ENCODE measurements at places on chromosomes 6 and 20. TPM values are rescaled to one million over a fixed set of nuclear protein-coding genes. Genes with fewer than 3 reads are reported as not detected.

CST2 gene
- total RNA-seq: not detected

TBXT gene
- total RNA-seq: not detected

DNAAF9 gene
- 11.8 TPM for total RNA-seq

DEFB132 gene
- total RNA-seq: not detected

CYB5R4 gene
- 4.3 TPM for total RNA-seq

CAGE1 gene
- total RNA-seq: under 0.01 TPM

CLDN20 gene
- not detected for total RNA-seq

All from fibroblast of lung (primary cell).